ENCODE measurements at places on chromosomes 7 and 10.

DNA sequence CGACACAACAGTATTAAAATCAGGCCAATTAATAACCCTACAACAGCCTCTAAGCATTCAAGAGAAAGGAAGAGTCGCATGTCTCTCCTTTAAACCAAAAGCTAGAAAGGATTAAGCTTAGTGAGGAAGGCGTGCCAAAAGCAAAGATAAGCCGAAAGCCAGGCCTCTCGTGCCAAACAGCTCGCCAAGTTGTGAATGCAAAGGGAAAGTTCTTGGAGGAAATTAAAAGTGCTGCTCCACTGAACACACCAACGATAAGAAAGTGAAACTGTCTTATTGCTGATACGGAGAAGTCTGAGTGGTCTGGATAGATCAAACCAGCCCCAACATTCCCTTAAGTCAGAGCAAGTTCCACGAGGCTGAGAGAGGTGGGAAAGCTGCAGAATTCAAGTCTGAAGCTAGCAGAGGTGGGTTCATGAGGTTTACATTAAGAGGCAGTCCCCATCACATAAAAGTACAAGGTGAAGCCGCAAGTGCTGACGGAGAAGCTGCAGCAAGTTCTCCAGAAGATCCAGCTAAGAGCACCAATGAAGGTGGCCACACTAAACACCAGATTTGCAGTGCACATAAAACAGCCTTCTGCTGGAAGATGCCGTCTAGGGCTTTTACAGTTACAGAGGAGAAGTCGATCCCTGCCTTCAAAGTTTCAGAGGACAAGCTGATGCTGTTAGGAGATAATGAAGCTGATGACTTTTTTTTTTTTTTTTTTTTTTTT, 194.8 kb downstream of the MAD1L1 start:
- DNase-seq, result no peak

GRCh38 chr7:143967398-143967797, 12.8 kb downstream of the OR2F1 start:
- DNase-seq, result no peak

GRCh38 chr10:132311338-132311939, 3.7 kb upstream of the STK32C start:
- DNase-seq, result no peak

DNA sequence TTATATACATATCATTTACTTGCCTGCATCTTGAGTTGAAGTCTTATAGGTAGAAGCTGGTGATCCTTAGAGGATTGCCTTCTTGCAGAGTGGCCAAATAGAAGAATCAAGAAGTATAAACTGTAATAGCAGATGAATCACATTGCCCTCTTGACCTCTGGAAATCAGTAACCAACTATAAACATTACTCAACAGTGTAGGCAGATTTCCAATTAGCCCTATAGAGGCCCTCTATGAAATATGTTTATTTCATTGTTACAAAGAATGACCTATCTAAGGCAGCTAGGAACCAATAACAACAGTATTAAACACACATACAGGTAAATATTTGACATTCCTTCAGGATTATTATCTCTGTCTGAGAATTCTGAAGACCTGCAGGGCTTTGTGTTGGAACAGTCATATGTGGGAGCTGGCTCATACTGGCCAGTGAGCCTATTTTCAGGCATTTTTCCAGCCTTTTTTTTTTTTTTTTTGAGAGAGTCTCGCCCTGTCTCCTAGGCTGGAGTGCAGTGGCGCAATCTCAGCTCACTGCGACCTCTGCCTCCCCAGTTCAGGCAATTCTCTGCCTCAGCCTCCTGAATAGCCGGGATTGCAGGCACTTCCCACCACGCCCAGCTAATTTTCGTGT, 7.2 kb upstream of the SRI start:
- no peak for DNase-seq

DNA sequence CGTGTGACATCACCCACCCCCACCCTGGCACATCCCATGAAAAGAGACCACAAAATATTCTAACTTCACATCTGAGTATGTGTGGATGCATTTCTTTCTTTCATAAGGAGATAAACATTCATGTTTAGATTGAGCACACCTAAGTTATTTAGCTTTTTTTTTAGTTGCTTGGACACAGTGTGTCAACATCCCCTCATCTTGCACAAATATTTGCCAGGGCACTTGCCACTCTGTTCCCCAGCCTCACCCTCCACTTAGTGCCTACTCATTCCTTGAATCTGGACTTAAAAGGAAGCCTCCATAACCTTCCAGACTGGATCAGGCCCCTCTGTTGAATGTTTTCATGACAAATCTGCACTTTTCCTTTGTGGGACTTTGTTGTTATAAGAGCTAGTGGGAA, 338.9 kb upstream of the IGFBP3 start:
- no peak for DNase-seq

DNA sequence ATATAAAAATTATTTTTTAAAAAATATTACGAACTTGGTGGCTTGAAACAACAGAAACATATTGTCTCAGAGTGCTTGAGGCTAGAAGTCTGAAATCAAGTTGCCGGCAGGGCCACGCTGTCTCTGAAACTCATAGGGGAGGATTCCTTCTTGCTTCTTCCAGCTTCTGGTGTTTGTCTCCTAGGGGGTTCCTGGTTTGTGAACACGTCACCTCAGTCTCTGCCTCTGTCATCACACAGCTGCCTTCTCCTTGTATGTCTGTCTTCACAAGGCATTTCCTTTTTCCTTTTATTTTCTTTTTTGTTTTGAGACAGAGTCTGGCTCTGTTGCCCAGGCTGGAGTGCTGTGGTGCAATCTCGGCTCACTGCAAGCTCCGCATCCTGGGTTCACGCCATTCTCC, 12.7 kb upstream of the SNX8 start:
- DNase-seq, result no peak

DNA sequence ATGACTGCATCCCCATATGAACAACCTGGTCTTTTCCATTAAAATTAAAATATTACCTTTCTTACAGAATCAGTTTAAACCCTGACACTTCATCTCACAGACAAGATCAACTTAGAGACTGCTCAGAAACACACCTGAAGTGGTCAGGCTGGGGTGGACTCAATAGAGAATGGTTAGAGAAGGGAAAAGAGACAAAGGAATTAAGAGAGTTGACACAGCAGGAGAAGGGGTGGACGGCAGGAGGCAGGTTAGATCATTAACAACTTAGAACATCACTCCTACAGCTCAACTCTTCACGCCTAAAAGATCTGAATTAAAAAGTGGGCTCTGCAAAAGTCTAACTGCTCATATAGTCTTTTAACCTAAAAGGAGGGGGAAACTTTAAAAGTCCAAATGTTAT, 157.7 kb upstream of the COL1A2 start:
- DNase-seq, result no peak

DNA sequence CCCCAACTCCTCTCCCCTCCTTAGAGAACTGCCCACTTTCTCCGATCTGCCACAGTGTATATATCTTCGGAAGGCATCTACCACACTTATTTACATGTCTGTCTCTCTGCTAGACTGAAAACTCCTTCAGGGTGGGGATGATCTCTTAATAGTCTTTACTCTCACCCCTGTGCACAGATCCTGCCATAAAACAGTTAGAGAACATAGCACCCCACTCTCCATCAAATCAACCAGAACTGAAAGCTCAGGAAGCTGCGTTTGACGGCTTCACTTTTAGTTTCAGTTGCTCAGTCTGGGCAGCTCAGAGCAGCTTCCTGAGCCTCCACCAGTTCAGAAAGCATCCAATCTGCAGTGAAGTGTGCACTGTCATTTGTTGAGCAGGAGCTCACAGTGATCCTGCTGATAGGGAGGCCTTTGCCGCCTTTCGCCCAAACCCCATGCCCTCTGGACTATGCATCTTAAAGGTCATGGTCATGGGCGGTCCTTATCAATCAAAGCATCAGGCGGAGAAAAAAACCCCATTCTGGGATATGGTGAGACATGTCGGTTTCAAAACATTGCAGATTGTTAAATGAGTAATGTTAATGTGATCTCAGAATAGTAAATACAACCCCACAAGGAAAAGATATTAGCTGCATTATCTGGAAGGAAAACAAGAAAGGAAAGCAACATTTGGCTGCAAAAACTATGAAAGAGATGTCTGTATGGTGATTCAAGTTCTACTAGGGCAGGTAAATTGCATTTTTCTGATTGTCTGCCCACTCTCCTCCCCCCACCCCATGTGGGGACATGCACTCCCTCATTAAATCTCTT, 167.1 kb upstream of the ADO start:
- no peak for DNase-seq

DNA sequence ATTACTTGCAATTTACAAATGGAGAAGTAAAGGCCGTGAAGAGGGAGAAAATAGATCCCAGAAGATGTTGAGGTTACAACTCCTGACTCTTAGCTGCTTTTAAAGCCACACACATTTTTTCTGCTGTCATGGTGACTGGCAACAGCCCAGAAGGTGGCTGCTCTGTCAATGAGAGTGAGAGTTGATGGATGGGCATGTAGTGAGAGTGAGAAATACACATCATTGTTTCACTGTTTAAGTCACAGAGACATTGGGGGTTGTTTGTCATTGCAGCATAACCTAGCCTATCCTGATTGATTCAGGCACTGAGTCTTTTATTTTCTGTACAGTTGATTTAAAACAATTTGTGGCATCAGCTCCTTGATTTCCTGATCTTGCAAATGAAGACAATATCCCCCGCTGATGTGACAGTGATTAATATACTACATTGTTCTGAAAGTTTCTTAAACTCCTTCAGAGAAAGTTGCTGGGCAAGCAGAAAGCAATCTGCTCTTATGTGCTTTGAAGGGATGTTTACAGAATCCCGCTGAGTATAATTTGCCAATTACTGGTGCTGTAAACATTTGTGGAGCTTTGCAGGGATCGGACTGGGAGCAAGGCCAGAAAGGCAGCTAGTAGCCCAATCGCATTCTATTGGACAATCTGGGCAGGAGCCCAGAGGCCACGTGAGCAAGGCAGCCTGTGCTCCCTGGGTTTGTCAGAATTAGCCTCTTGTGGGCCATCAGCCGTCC, 229.6 kb downstream of the PRPF18 start:
- DNase-seq, result no peak

DNA sequence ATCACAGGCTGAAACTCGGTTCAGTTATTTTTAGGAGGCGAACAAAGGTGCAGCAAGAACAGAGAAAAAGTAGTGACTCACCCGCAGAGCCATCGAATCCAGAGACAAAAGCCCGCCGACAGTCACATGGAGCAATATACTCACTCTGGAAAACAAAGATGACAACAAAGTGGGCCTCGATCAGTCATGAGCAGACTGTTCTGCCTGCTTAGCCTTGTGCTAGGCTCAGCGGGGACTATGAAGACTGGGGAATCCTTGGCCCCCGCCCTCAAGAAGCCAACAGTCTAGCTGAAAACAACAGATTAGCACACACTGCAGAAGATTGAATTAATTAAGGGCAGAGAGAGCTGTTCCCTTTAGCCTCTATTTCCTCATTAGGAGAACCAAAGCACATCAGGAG, 30.4 kb downstream of the XPNPEP1 start:
- DNase-seq, result no peak

- DNase-seq, result no peak
Measured at GRCh38 chr7:125563964-125564529, 634.4 kb upstream of the POT1 start.

GRCh38 chr10:132097609-132098377, 32.0 kb downstream of the JAKMIP3 start:
- no peak for DNase-seq
